GM12878 (cell line): ENCODE measurements at places on chromosomes 6 and 20. TPM values are rescaled to one million over a fixed set of nuclear protein-coding genes. Genes with fewer than 3 reads are reported as not detected.

Gene HLA-DQB1
- 119 and 121 TPM in 2 replicates for total RNA-seq

Gene SLC17A5
- total RNA-seq: 4.4 and 5.2 TPM in 2 replicates

Gene CDYL
- total RNA-seq: 61.2 and 61.3 TPM in 2 replicates

Gene GINS1
- 33.8 and 35.6 TPM in 2 replicates for total RNA-seq

Gene BPIFB2
- not detected in 2 replicates for total RNA-seq

Gene ZNF184
- total RNA-seq: 7.6 and 7.7 TPM in 2 replicates

Gene LRFN2
- total RNA-seq: not detected in 2 replicates

Gene C20orf202
- total RNA-seq: not detected in 2 replicates

Gene ZSWIM1
- 9.9 and 10.6 TPM in 2 replicates for total RNA-seq

Gene TPD52L1
- 0.21 and 0.28 TPM in 2 replicates for total RNA-seq

Gene ZBP1
- total RNA-seq: 4.8 and 6.3 TPM in 2 replicates

Gene AGPAT4
- total RNA-seq: 1.6 and 2.3 TPM in 2 replicates

Gene MEI4
- not detected in 2 replicates for total RNA-seq
